Activated CD4-positive, alpha-beta T cell treated with anti-CD3 and anti-CD28 coated beads for 1 hour (primary cell): ENCODE measurements at places on chromosomes 5 and 9.

GRCh38 chr5:61689153-61689846 is 357.2 kb downstream of the ZSWIM6 start:
- DNase-seq: no peak

DNA sequence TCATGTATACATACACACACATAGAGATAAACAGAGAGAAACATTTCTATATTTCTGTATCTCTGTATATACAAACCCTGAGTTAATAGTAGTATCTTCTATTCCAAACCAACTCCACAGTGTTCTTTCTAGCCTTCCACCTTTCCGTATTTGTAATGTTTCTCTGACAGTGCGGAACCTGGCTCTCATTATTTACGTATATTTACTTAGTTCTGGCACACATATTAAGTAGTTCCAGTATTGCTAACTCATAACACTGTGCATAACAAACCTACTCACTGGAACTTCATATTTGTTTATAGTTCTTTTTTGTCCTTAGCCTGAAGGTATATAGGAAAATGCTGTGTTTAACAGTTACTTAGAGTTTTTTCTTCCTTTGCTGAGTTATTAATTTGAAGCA is 6.5 kb downstream of the OGN start:
- DNase-seq: no peak

DNA sequence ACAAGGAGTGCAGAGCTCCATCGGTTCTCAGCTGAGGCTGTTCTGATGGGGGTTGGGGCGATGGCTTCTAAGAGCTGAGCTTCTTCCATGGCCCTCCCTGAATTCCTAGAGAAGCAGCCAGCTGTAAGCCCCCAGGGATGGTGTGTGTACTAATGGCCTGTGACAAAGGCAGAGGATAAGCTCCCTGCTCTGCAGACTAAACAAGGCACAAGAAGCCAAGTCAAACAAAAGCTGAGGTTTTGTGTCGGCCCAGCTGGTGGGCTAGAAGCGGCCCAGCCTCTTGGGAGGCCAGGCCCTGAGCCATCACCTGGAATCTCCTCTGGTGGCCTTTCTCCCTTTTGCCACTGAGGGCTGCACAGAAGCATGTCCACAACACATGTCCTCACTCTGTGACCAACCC is 75.0 kb upstream of the XPA start:
- no peak for DNase-seq

DNA sequence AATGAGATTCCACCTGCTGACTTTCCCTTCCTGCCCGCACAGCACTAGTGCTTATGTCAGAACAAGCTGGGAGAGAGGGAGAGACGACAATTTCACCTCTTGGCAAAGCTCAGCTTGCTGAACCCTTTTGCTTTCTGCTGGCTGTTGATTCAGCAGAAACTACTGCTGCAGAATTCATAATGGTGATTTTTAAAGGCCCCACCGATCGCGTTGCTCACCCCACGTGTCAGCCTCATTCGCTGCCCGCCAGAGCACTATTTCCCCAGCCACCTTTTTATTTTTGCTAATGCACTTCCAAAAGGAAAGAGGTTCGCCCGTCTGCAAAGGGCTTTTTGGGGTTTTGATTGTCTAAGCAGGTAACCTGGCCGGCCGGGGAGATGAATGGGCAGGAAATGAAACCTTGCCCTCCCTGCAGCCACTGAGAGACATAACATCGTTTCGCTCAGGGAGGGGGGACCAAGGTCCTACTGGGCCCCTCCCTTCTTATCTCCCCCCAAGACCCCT is 1.3 kb downstream of the PPP2R2B start:
- DNase-seq: no peak

DNA sequence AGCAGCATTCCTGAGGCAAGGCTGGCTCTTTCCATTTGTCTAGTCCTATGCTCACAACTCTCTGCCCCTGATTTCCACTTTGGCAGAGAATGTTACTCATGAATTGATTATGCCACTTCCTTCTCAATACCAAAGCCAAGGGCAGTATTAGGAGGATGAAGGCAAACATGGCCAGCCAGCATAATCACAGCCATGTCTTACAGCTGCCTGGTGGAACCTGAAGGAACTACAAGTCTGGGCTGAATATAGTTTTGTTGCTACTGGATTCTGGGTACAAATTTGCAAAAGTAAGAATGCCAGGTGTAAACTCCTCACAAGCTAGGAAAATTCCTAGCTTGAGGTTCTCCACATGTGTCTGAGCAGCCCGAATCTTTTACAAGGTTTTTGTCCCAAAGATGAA is 4.2 kb downstream of the SIL1 start:
- no peak for DNase-seq

GRCh38 chr9:15873573-15874177 is 320.8 kb downstream of the CCDC171 start:
- DNase-seq: no peak

- DNase-seq: no peak
Observed at GRCh38 chr9:100670719-100671118, 92.8 kb downstream of the CAVIN4 start.

DNA sequence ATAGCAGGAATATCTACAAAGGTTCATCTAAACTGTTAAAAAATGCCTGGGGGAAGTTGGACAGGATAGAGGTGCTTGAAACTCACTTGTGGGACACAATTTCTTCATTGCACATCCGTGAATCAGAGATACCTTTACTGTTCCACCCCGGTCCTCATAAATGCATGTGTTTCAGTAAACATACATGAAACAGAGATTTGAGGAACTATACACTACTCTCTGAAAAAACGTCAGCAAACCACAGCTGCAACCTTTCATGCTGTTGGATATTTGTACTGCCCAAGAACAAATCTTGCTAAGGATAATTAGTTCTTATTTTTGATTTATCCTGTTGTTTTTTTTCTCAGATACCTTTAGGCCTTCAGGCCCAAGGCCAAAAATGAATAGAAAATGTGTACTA is 337.3 kb downstream of the KDM4C start:
- DNase-seq: no peak
